ENCODE measurements at places on chromosomes 11 and 22.

DNA sequence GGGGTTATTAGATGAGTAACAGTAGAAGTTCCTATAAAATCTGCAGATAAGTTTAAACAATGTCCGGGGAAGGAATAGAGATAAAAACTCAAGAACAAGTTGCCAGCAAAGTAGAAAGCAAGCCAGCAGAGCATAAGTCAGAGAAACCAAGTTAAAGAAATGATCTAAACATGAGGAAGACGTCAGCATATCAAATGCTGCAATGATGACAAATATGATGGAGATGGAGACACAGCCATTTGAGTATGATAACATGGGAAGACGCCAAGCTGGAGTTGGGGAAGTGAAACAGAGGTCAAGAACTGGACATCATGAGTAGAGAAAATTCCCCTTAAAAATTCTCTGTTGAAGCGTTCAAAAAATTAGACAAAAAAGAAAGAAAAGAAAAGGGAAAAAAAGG, 571.5 kb downstream of the CNTN5 start:
- DNase-seq = no peak

- DNase-seq = no peak
Measured at GRCh38 chr11:112477152-112477551, 216.5 kb upstream of the PLET1 start.

DNA sequence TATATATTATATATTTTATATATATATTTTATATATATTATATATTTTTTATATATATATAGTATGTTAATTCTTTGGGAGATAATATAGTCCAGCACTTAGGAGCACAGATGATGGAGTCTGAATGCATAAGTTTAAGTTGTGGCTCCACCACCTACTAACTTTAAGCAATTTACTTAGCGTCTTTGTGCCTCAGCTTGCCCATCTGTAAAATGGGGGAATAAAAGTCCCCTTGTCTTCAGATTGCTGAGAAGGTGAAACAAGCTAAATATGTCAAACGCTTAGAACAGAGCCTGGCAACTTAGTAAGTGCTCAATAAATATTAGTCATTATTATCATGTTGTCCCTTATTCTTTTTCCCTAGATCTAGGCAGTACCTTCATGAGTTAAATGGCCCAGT, 27.5 kb downstream of the DSCAML1 start:
- DNase-seq = no peak

DNA sequence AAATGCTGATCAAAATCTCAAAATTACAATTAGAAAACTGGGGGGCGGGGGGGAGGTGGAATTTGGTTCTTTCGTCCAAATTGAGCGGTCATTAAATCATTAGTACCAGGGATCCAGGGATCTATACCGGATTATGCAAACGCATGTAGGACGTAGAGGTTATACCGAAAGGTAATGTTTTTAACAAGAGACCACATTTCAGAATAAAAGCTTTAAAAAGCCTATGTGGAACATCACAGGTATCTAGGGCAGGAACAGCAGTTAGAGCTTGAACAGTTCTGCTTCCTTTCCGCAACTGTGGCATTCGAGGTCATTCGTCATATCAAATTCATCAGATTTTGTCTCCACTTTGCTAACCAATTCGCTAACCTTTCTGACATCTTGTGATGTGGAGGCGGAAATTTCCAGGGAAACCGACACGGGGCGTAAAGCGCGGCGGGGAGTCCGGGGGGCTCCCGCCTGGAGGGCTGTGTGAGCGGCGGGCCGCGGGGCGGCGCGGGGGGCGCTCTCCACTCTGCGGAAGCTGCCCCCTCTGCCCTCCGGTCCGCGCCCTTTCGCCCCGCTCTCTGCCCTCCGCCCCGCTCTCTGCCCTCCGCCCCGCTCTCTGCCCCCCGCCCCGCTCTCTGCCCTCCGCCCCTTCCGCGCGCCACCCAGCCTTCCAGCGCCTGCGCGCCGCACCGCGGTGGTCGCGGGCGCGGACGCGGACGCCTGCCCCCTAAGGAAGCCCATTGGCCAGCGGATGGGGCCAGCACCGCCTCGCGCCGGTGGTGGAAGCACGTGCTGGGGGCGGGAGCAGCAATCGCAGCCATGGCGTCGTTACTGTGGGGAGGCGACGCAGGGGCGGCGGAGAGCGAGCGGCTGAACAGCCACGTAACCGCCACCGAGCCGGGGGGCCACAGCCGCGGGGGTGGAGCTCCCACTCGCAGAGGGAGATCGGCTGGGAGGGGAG, at the start of gene DDX25:
Gene DDX25, plus strand, starts transcription at position 798 of the 949 bp plus-strand sequence. Its CDS starts 10 bp downstream, at position 808.
- DNase-seq = no peak

DNA sequence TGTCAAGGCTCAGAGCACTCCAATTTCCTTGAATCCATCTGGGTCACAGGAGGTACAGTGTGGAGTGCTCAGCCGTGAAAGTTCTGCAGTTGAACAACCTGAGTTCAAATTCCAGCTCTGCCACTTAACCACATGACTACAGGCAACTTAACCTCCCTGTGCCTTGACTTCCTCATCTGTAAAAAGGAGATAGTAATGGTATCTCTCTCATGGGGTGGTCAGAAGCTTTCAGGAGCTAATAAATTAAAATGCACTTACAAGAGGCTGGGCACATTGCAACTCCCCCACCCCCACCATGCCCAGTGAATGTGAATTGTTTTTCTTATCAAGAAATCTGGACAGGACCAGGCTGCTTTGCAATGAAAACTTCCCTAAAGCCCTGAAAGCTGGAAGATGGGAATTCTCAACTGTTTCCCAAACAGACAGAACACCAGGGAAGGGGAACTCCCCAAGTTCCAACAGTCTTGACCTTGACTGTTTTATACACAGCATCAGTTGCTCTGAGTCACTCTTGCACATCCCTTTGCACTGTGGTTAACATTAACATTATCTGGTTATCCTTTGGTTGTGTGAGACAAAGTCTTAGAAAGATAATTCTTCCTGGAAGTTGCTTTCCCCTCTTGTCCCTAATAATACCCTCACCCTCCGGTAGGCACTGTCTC, 137.0 kb downstream of the SLC1A2 start:
- no peak for DNase-seq

GRCh38 chr11:131463162-131463561, 92.7 kb downstream of the NTM start:
- no peak for DNase-seq

- no peak for DNase-seq
Measured at GRCh38 chr11:46672381-46672839, 28.0 kb downstream of the ARHGAP1 start.

DNA sequence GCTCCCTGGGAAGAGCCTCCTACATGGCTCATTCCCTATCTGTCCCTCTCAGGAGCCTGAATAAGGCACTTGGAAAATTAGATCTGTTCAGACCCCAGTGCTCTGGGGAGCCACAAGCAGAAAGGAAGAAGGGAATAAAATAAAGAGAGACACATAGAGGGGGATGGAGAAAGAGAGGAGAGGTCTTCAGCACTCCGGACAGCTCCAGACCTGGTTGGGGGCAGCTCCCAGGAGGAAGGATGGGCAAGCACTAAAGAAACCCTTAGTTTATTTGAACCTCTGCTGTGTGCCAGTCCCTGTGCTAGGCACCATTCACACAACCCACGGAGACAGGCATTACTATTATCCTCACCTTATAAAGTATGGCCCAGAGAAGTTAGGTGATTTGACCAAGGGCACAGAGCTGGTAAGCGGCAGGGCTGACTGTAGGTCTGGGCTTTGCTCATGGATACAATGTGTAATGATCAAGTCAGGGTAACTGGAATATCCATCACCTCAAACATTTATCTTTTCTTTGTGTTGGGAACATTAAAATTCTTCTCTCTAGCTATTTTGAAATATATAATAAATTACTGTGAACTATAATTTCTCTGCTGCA, 53.7 kb upstream of the LRRC32 start:
- no peak for DNase-seq

- DNase-seq = no peak
Measured at GRCh38 chr22:38840129-38840528, 3.7 kb downstream of the NPTXR start.

DNA sequence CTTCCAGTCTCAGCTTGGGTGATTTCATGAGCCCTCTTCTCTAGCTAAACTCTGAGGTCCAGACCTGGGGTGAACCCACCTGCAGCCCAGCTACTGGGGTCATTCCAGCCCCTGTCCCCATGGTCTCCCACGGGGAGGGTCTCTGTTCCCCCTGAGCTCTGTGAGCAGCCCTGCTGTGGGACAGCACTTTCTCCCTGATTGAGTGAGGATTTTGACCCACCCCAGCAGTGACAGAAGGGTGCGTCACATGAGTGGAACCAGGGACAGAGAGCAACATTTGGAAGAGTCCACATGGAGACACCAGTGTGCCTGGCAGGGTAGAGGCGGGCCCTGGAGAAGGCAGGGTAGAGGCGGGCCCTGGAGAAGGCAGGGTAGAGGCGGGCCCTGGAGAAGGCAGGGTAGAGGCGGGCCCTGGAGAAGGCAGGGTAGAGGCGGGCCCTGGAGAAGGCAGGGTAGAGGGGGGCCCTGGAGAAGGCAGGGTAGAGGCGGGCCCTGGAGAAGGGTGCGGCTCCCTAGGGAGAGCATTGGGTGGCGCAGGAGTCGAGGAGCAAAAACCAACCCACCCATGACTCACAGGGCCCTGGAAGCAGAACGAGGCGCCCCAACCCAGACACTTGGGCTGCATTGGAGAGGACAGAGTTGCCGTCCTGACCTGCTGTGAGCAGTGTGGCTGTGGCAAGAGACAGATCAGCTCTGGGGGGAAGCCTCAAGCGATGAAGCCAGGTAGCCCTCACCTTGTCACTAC, 227.7 kb upstream of the B3GAT1 start:
- DNase-seq = no peak

DNA sequence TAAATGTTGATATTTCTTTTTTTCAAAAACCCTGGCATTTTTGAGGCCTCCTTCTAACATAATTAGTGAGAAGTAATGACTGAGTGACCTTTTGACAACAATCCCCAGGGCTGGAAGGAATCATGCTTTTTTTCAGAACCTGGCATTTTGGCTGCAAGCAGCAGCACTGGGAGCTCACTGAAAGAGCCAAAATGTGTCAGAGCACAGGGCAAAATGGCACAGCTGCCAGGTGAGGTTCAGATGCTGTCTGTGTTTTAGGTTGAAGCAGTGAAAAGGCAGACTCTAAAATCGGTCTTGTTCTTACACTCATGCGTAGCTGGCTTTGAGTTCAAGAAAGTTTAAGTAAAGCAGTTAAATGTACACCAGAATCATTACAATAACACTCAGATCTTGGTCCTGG, 1063.8 kb downstream of the DLG2 start:
- DNase-seq = no peak

GRCh38 chr11:9072626-9073176, 18.7 kb downstream of the SCUBE2 start:
- no peak for DNase-seq

GRCh38 chr11:13603661-13604060, 64.8 kb upstream of the FAR1 start:
- no peak for DNase-seq

- DNase-seq = no peak
Measured at GRCh38 chr11:68690671-68691401, 6.5 kb downstream of the GAL start.

DNA sequence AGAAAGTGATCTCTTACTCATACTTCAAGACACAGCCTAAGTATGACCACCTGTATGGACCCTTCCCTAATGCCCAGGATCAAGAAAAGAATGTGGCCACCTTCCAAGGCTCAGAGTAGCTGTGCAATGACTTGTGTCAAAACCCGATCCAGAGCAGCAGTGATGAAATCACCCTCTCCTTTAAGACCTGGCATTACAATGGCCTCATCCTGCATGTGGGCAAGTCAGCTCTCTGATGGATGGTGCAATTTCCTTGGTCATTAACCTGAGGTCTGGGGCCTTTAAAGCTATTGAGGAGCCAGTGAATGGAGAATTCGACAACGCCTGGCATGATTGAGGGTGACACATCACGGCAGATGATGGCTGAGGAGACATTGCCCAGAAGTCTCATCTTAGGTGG, 9.1 kb upstream of the TUBA8 start:
- DNase-seq = no peak

DNA sequence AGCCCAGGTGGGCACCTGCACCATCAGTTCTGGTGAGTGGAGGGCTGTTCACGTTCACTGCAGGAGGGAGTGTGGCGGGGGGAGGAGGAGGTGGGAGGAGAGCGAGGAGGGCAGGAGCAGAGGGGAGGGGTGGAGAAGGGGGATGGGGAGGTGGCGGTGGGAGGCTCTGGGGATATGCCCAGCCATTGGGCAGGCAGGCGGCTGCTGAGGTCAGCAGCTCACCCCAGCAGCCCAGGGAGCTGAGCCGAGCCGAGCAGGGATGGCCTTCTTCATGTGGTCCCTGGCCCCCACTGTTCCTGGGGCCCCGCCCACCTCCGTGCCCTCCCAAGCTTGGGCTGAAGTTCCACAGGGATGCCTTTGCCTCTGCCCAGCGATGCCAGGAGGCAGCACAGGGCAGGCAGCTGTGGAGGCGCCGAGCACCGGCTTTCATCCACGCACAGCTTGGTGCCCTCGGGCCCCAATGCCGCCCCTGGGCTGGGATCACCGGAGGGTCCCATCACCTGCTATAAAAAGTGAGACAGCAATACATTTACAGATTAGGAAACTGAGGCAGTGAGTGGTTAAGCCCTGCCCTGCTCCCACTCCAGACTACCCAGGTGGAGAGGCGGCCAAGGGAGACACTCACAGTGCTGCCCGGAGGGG, 21.6 kb downstream of the RTN4R start:
- no peak for DNase-seq

DNA sequence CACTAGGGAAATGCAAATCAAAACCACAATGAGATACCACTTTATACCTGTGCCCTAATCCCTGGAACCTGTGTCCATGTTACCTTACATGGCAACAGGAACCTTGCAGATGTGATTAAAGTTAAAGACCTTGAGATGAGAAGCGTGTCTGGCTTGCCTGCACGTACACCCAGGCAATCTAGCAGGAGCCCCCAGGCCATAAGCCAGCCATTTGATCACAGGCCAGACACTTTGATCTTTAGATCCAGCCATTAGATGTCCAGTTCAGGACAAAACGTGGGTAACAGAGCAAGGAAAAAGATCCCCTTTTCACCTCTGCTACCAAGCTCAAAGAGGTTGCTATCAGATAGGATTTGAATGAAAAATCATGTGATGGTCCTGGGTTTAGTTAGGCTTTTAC, 378.8 kb downstream of the BUD13 start:
- no peak for DNase-seq

GRCh38 chr11:35619116-35619854, 1.0 kb downstream of the FJX1 start:
- DNase-seq = no peak

DNA sequence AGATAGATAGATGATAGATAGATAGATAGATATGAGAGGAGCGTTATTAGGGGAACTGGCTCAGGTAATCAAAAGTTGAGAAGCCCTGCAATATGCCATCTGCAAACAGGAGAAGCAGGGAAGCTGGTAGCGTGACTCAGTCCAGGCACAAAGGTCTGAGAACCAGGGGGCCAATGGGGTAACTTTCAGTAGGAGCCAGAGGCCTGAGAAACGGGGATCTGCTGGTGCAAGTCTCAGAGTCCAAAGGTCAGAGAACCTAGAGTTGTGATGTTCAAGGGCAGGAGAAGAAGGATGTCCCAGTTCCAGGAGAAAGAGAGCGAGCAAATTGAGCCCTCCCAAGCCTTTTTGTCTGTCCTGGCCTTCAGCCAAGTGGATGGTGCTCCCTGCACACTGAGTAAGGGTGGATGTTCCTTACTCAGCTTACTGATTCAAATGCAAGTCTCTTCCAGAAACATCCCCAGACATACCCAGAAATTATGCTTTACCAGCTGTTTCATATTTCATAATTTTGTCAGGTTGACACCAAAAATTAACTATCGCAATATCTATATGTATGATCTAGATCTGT, 87.8 kb upstream of the SLC22A12 start:
- no peak for DNase-seq

- DNase-seq = peak; percentile 57
Measured at GRCh38 chr11:10350334-10350733, 45.5 kb downstream of the ADM start.
